GM12892 (cell line): ENCODE measurements at places on chromosomes 1 and 21.

DNA sequence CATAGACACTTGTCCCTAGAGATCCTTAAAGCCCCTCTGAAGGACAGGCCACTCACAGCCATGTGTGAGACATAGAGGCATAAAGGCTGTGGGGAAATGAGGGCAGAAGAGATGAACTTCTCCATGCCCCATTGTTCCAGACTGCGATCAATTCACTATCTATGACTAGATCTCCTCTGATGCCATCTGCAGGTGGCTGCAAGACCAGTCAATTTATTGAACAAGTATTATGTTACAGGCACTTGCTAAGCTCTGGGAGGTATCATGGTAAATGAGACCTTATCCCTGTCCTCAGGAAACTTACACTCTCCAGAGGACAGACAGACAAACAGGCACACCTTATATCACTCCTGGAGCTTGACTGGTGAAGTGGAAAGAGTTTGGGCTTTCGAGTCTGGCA lies 22.9 kb downstream of the UBIAD1 start:
- no peak for DNase-seq

DNA sequence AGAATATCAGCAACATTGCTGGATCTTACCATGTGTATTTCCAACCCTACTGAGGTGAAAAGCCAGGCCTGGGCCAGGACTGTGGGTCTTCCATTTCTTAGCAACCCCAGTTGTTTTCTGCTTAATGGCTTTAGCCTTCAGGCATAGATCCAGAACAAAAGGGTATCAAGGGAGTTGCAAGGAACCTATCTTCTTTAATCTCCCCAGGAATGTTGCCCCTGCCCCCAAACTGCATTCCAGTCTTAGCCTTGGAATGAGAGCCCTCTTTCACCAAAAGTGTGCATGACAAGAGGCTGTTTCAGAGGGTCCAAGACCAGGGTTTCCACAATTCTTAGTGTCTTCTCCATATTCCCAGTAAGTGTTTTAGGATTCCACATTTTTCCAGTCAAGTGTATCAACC lies 87.9 kb upstream of the SOX13 start:
- no peak for DNase-seq

DNA sequence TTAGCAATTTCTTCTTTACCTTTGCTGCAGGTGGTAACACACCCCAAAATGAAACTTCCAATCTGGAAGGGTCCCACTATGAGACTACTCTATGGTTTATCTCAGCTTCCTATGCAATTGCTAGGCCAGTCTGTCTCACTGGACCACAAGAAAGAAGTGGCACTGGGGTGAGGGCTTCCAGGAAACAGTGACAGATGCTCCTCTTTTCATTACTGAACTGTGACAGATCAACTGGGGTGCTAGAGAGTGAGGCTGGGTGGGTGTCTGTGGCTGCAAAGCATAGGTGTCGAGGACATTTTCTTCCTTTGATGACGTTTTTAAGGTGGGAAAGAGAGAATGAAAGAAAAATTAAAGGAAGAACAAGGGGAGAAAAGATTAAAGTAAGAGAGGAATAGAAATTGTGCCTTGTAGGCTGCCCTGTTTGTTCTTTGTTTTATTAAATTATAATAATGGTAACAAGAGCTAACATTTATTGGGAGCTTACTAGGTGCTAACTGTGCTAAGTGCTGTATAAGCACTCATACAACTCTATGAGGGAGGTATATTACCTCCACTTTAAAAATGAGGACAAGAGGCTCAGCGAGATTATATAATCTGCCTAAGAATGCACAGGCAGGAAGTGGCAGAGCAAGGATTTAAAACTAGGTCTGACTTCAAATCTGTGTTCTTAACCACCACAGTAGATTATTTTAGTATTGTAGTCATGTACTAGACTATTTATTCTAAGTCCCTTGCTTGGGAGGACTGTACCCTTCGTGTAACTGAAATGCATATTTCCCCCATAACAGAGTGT lies 27.8 kb upstream of the DMRTA2 start:
- DNase-seq: no peak

- no peak for DNase-seq
Observed at GRCh38 chr1:70947835-70948234, 99.8 kb downstream of the PTGER3 start.

DNA sequence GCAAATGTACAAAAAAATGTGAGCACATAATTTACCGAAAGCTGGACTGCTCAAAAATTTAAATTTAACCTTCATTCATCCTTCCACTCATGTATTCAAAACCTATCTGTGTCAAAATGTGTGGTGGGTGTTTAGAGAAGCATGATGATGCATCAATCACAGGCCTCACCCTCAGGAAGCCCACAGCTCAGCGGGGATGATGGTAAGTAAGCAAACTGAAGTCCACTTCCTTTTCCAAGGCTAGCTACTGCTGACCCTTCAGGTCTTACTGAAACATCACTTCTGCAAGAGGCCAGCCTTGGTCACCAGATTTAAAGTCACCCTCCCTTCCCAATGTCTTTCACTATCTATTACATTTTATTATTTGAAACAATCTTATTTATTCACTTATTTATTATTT lies 254.5 kb downstream of the DNM3 start:
- DNase-seq: no peak

- peak; percentile 29 for DNase-seq
Observed at GRCh38 chr1:224851210-224851847, 78.1 kb upstream of the DNAH14 start.

DNA sequence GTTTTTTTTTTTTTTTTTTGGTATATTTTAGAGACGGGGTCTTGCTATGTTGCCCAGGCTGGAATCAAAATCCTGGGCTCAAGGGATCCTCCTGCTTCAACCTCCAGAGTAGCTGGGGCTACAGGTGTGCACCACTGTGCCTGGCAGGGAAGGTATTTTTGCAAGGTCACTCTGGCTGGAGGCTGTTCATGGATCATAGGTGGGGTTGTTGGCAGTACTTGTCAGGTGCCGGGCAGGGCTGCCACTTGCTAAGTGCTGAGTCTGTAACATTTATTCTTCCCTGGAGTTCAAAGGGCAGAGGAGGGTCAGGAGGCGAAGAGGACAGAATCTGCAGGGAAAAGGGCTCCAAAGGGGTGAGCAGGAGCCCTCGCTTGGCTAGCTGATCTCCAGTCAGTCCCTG lies 24.1 kb downstream of the A3GALT2 start:
- DNase-seq: no peak

GRCh38 chr1:185480545-185480944 lies 163.5 kb upstream of the IVNS1ABP start:
- no peak for DNase-seq

GRCh38 chr1:211529453-211529852 lies 37.5 kb upstream of the RD3 start:
- no peak for DNase-seq

DNA sequence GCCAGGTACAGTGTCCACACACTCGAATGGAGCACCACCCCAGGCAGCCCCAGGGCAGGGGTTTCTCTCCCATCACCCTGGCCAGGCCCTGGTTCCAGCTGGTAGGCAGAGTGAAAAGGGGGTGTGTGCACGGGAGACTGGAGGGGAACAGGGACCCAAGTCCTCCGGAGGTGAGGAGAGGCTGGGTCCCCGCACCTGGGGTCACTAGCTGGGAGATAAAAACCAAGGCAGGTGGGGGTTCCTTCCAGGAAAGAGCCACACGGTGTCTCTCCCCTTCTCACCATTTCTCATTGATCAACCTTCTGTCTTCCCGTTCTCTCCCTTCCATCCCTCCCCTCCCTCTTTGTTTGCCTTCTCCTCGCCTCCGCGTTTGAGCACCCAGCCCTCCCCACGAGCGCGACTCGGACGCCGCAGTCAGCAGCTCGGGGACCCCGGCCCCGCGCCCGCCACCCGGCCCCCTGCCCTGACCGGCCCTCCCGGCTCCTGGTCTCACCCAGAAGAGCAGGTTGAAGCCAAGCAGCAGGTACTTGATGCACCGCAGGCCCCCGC lies 358 bp downstream of the TSPAN2 start:
- no peak for DNase-seq

GRCh38 chr1:118739501-118739900 lies 248.6 kb downstream of the TBX15 start:
- DNase-seq: no peak

- no peak for DNase-seq
Observed at GRCh38 chr1:159970932-159971342, 16.9 kb upstream of the SLAMF9 start.

- peak; percentile 65 for DNase-seq
Observed at GRCh38 chr1:23634840-23635651, 56.6 kb upstream of the RPL11 start.

DNA sequence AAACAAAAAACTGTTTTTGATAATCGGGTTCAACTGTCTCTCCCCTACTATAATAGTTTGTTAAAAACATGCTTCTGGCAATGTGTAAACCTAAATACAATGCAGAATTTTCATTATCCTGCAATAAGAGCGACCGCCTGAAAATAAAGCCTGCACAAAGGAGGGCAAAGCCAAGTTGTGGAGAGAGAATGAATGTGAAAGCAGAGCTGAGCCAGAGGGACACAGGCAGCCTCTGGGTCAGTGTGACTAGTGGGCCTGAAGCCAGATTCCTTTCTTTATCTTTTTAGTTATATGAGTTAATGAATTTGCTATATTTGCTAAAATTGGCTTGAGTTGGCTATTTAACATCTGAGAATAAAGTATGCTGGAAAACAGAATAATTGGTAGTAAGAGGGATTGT lies 615.2 kb downstream of the PLA2G4A start:
- DNase-seq: no peak

DNA sequence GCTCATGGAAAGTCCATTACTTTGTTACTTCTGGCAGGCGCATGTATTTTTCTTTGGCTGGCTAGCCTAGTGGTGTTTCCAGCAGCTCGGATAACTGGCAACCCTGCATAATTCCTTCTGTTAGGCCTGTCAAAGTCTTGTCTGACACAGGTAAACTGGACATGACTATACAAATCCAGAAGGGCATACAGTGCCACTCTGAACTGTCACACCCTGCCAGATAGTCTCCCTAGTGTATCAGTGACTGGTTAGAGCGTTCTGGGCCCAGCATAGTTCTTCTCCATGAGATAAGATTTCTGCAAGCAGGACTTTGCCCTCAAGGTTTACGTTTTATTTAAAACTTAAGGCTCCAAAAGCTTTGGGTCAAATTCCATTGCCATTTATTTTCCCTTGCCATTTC lies 177.7 kb upstream of the GORAB start:
- no peak for DNase-seq

- DNase-seq: no peak
Observed at GRCh38 chr1:239287296-239287695, 99.1 kb upstream of the CHRM3 start.

GRCh38 chr1:22141554-22142314 lies 1.2 kb downstream of the WNT4 start:
- DNase-seq: no peak

- DNase-seq: peak; percentile 57
Observed at GRCh38 chr21:42850866-42851391, 28.4 kb downstream of the WDR4 start.

DNA sequence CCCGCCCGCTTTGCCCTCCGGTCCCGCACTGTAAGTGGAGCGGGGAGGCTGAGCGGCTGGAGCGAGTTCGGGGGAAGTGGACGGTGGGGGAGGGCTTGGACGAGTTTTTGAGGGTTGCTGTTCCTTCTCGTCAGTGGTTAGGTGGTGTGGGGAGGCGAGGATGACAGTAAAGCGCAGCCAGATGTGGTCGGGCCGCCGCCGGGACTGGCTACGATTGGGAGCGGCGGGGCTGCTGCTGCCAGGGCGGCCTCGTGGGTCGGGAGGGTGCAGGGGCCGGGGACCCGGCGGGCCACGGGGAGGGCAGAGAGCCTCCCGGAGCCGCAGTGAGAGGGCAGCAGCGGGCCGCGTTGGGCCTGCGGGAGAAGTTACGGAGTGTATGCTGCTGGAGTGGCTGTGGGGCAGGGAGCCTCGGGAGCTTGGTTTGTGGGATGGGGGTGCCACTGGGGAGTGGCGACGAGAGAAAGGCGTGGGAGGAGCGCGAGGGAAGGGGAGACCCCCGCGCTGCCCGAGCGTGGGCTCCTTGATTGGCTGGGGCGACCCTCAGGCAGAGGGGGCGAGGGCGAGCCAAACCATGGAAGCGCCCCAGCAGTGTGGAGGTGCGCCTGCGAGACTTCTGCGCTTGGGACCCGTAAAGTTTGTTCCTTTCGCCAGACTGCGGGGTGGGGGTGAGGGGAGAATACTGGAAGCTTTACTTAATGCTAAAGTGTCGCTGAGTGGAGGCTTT lies 2.1 kb downstream of the ADGRL2 start:
- DNase-seq: no peak

DNA sequence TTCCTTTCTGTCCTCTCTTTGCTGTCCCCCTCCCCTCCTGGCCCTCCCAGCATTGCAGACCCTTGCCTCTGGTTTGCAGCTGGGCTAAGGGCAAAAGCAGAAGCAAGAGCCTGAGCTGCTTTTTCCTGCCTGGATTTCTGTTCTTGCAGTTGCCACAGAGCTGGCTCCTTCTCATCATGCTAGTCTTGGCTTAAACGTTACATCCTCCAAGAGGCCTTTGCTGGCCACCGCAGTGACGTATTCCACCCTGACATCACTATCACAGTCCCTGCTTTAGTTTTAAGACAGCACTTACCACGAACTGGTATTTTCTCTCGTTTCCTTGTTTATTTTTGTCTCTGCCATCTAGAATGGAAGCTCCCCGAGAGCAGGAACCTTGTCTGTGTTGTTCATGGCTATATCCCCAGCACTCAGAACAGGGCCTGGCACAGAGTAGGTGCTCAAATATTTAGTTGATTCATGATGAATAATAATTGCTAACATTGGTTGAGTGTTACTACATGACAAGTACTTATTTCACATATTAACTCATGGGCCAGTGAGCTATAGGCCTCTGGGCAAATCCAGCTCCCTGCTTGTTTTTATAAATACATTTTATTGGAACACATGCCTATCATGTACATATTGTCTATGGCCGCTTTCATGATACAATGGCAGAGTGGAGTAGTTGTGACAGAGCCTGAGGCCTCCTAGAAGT lies 13.2 kb upstream of the CSF1 start:
- DNase-seq: no peak
